Ascending aorta (tissue), 2 donors: ENCODE measurements at places on chromosomes 5 and 9. TPM values are rescaled to one million over a fixed set of nuclear protein-coding genes. Genes with fewer than 3 reads are reported as not detected.

Gene FBP2
- total RNA-seq: not detected

Gene LRRTM2
- not detected for total RNA-seq

DNA sequence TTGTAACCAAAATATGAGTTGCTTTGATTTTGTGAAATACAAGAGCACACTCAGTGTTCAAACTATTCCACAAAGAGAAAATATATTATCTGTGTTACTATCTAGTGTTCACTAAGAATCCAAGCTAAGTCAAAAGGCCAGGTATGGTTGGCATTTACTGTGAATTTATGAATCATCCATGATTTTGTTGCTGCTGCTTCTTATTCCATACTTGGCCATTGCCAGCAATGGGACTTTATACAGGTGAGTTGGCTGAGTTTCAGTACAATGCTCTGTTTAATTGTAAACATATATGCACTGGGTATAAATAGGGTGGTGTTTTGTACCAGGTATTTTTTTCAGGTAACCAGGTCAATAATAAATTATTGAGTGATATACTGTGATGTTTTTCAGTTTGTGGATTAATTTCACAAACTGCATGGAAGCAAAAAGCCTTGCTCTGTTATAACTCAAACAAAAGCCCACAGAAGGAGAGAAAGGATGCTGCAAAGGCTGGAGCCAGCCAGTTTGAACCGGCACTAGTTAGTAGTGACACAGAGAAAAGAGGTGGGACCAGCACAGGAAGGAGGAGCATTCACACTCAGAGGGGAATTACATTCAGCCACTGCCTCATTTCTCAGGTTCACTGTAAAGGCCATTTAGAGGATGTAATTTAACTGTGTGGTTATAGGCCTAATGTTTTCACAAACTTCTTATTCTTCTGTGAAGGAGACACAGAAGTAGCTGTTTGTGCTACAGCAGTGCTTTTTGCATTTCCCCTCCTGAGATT is 381.8 kb downstream of the ADGRV1 start:
- DNase-seq: no peak

Gene MSX2
- total RNA-seq: not detected

Gene ADGRD2
- not detected for total RNA-seq

Gene PLAC8L1
- not detected for total RNA-seq

DNA sequence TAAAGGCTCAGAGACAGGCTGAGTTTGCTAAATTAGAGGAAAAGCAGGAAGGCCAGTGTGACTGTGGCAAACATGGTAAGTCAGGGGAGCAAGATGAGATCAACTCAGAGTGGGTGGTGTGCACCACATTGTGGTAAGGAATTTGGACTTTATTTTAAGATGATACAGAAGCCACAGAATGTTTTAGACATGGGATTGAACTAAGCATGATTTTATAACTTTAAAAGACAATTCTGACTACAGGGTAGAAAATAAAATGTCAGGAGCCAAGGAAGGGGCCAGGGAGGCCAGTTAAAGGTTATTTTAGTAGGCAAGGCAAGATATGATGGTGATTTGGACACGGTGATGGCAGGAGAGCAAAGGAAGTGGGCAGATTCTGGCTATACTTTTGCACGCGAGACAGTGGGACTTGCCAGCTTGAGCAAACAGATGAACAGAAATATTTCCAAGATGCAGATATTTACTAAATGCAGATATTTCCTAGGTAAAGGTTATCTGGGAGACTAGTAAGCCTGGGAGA is 53.9 kb downstream of the TSSK1B start:
- no peak for DNase-seq

- no peak for DNase-seq
Measured at GRCh38 chr9:95935861-95936578, 60.5 kb downstream of the ERCC6L2 start.

- no peak for DNase-seq
Measured at GRCh38 chr9:133088146-133088750, 26.5 kb downstream of the CEL start.

- DNase-seq: no peak
Measured at GRCh38 chr9:69976152-69976551, 67.5 kb upstream of the MAMDC2 start.

GRCh38 chr5:158907856-158908255 is 191.9 kb downstream of the EBF1 start:
- no peak for DNase-seq

Gene OLFML2A
- 129 TPM for total RNA-seq

- DNase-seq: no peak
Measured at GRCh38 chr9:4220346-4220745, 79.5 kb downstream of the GLIS3 start.

GRCh38 chr9:134294153-134295071 is 31.8 kb upstream of the RXRA start:
- no peak for DNase-seq

- no peak for DNase-seq
Measured at GRCh38 chr5:149656576-149657182, 73.4 kb upstream of the PPARGC1B start.

Gene SLC23A1
- total RNA-seq: not detected

GRCh38 chr9:93197670-93198069 is 13.7 kb downstream of the WNK2 start:
- no peak for DNase-seq

DNA sequence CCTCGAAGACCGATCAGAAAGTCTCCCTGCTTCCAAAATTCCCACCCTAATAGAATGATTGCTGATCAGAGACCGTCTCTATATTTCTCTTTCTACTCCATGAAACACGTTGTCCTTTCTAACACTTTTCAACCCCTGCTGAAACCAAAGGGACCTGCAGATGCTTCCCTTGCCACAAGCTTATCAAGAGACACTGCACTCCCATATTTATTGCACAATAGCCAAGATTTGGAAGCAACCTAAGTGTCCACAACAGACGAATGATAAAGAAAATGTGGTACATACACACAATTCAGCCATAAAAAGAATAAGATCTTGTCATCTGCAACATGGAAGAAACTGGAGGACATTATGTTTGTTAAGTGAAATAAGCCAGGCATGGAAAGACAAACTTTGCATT is 125.1 kb downstream of the FOXD1 start:
- no peak for DNase-seq

Gene ORM2
- total RNA-seq: 0.64 TPM

DNA sequence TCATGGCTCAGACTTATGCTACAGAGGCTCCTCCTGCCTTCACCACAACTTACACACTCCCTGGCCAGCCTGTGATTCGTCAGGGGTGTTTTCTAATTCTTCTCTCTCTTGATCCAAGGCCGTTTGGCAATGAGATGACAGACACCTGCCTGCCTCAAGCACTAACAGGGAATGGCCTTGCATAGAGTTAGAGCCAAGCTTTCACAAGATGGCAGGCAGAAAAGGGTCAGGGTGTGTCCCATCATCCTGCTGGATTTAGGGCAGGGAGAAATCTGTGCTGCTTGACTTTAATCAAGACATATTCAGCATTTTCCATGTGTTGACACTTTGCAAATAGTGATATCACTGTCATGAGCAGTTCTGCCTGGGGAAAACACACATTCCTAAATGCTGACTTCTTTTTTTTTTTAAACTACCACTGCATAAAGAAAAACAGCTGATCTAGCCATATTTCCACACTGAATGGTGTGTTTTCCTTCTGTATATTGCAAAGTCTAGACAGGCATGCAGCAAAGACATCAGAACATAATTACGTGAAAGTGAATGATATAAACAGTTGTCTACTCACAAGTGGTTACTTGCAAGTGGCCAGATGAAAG is 95.0 kb upstream of the SLC25A48 start:
- DNase-seq: no peak

GRCh38 chr5:139132515-139132914 is 65.7 kb downstream of the SIL1 start:
- DNase-seq: no peak

- DNase-seq: no peak
Measured at GRCh38 chr5:159943326-159943725, 27.0 kb downstream of the ADRA1B start.

DNA sequence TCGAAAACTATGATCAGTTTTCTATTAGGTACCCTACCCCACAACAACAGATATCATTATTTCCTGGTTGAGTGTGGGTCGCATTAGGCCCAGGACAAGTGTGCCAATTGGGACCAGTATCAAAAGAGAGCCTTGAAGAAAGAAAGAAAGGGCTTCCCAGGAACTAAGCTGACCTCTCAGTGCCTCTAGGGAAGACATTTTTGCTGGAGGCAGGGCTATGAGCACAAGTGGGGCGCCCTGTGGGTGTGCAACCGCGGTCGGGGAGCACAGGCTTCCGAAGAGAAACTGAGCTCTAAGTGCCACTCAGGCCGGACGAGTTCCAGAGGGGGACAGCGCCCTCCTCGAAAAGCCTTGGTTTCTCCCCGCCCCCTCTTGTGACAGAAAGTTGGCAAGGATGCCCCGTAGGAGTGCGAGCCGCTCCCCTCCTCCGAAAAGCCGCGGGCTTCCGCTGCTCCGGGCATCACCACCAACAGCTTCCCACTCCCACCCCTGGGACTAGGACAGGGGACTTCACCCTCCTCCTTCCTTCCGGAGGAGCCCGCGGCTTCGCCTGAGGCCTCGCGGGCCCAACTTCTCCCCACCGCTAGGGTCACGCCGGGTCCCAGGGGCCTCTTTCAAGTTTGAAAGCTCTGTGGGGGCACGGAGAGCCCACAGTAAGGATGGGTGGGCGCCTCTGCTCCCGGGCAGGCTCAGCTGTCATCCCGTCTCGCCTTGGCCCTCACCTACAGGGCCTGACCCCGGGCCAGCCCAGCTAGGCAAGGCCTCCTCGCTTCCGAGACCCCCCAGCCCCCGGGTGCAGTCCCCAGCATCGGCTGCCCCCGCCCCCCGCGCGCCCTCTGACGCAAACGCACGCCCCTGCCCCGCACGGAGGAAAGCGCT is 2.0 kb downstream of the NR2F1-AS1 start:
- no peak for DNase-seq

DNA sequence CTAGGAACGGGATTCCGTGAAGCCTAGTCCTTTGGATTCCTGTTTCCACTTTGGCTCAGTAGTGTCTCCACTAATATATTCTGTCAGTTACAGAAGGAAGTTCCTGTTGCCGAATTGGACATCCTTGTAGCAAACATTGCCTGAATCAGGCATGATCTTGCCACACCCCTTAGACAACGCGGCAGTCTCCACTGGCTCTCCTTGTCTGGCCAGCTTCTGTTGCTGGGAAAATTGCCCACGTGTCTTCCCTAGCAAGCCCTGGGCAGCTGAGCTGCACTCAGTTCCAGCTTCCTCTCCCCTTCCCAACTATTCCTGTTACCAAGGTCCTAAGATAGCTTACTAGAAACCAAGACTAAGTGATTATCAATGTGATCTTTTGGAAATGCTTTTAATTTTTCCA is 316.6 kb upstream of the RIOK2 start:
- no peak for DNase-seq

DNA sequence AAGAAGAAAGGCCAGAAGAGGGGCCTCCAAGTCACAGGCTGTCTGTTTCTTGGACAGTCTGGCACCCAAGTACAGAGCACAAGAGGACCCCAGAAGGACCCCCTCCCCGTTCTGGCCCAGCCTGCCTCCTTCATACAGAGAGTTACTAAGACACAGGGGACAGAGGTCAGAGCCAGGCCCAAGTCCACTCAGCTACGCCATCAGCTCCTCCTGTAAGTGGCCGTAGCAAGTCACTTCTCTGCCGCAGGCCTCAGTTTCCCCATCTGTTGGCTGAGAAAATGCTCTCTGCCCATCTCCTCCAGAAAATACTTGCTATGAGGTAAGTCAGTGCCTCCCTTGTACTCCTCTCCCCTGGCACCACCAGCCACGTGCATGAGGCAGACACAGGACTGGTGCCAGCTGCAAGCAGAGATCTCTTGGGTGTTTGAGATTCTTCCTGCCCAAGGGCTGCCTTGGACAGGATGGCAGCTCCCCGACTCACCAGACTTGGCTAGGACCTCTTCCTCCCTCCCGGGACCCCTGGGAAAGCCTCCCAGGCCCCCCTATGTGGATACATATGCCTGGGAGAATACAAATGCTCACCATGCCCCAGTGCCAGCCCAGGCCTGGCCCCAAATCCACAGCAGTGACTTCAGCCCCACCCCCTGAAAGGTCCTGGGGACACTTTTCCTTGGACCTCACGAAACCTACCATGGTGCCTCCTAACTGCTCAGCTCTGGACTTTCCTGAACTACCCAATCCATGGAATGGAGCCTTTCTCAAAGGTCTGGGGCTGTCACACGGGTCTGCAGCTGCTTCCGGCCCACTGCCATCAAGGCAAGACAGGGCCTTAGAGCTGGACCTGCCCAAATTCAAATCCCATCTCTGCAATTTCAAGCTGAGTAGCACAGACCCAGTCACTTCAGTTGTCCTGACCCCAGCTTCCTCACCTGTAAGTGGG is 5.1 kb downstream of the EEIG1 start:
- DNase-seq: no peak

Gene CD274
- total RNA-seq: 23.8 TPM

DNA sequence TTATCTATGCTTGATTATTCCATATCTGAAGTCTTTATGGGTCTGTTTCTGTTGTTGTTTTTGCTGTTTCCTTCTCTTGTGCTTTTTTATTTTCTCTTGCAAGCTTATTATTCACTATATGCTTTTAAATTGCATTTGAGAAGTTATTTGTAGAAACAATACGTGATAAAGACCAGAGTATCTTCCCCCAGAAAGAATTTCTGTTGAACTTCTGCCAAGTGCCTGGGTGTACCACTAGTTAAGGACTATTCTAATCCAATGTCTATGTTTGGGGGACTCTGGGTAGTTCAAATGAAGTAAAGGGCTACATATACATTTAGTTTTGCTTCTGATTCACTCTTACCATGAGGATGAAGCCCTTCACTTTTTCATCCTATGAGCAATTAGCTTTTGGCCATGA is 54.3 kb downstream of the SLF1 start:
- no peak for DNase-seq

GRCh38 chr9:131624636-131625507 is 79.5 kb downstream of the PRRT1B start:
- no peak for DNase-seq

DNA sequence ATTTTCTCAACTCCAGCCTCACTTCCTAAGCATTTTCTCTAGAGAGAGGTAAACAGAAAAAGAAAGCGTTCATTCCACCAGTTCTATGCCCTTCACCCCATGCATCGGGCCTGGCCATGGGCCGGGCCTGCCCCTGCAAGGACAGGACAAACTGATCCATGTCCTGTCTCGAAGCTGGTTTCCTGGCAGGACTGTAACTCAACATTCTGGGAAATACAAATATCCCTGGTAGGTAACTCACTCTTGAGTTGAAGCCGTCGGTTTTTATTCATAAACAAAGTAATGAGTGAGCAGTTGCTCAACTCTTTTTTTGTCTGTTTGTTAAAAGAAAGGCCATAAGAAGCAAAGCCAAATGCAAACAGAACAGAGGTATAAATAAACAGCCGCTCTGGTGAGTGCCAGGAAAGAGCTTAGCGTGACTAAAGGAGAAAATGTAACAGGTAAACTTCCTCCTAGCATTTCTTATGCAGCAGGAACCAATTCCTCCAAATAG is 64.4 kb upstream of the DNAH5 start:
- DNase-seq: no peak

GRCh38 chr9:649128-650074 is 192.1 kb upstream of the DMRT1 start:
- no peak for DNase-seq

Gene CNTFR
- 4.7 TPM for total RNA-seq

DNA sequence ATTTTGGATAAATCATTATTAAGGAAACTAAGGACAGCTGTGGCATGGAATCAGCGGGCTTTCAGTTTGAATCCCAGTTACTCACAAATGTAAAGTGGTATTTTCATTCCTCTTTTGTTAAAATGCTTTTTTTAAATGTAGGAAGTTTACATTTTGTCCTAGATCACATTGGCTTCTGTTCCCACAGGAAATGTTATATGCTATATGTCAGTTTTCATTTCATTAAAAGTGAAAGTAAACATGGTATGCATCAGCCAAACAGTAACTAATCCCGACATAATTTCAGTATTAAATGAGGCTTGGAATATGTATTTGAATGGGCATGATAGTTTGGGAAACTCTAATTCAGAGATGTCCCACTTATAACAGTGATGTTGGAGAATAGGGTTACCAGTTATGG is 18.6 kb upstream of the SMIM15 start:
- no peak for DNase-seq

Gene SLC1A3
- 3.0 TPM for total RNA-seq
